ENCODE measurements at places on chromosomes 12 and 14.

GRCh38 chr12:41302979-41303403 lies 114.9 kb downstream of the PDZRN4 start:
- peak; percentile 9 for DNase-seq

DNA sequence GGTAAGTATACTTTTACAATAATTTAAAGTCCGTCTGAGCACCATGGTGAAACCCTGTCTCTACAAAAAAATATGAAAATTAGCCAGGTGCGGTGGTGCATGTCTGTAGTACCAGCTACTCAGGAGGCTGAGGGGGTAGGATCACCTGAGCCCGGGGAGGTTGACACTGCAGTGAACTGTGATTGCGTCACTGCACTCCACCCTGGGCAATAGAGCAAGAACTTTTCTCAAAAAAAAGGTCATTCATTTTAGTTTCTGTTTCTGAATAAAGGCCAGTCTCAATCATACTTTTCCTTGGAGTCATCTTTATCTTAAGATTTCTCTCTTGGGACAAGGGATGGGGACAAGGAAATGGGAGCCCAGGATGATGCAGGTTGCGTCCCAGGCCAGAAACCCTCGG lies 12.9 kb downstream of the ANKRD13A start:
- DNase-seq: no peak

DNA sequence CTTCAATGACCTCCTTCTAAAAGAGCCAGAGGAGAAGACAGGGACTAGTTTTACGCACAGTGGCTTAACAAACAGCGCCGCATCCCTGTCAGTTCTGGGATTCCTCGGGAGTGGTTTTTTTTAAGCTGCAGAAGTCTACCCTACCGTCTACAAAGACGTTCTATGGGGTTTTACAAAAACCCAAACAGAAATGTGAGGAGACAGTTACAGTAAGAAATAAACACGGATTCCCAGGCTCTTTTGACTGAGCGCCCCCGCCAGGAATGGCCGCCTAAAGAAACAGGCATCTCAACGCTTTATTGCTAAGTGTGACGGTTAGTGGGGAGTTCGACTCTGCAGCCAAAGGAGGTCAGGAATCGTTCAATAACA lies 484 bp downstream of the ALKBH1 start:
- DNase-seq: peak; percentile 40

DNA sequence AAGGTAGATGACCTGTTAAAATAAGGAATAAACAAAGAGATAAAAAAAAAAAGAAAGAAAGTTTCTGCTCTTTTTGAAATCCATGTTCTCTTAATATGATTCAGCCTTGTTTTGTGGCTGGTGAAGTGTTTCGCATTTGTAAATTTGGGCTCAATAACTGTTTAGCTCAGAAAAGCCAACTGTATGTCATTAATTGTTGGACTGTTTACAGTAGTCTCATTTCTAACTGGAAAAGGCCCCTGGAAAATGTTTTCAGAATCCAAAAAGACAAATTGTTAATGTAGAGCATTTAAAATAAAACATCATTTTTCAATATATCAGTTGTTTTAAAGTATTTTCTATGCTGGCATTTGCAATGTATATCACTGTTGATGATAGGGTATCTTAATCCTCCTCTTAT lies 47.4 kb upstream of the DYRK2 start:
- DNase-seq: no peak
